ENCODE measurements at places on chromosomes 4 and X.

DNA sequence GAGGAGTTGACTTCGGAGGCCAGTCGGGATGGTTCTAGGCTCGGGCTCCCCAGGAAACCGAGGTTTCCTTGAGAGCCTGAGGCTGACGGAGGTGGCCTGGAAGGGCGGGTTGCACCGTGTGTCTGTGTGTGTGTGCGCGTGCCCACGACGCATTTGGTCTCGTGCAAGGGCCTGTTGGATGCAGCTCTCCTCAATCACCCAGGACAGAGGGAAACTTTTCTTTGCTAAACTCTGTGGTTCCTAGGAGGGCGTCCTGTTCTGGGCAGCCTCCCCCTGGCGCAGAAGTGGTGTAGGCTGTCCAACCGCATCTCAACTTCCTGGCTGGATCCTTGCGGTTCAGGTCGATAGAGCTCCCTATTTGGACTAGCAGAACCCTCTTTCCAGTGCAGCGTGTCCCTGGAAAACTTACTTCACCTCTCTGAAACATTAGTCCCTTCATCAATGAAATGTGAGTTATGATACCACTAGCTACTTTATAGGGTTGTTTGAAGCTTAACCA lies 973 bp downstream of the STK32B start:
- DNase-seq = no peak

DNA sequence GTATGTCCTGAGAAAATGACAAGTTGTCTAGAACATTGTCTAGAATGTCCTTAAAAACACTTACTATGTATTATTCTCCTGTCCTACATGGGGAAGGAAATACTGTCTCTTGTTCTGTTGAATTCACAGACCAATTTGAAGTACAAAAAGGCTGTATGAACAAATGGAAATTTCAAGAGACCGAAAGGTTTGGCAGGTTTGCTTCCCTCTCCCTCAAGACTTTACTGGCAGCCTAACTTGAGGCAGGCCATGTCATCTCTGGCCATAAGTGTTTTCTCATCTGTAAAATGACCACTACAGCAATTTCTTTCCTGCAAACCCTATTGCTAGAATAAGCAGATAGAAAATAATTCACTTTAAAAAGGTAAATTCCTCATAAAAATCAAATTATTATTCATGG lies 191.2 kb upstream of the BMP3 start:
- no peak for DNase-seq

GRCh38 chr4:152065545-152065944 lies 304.7 kb upstream of the GATB start:
- DNase-seq = no peak

DNA sequence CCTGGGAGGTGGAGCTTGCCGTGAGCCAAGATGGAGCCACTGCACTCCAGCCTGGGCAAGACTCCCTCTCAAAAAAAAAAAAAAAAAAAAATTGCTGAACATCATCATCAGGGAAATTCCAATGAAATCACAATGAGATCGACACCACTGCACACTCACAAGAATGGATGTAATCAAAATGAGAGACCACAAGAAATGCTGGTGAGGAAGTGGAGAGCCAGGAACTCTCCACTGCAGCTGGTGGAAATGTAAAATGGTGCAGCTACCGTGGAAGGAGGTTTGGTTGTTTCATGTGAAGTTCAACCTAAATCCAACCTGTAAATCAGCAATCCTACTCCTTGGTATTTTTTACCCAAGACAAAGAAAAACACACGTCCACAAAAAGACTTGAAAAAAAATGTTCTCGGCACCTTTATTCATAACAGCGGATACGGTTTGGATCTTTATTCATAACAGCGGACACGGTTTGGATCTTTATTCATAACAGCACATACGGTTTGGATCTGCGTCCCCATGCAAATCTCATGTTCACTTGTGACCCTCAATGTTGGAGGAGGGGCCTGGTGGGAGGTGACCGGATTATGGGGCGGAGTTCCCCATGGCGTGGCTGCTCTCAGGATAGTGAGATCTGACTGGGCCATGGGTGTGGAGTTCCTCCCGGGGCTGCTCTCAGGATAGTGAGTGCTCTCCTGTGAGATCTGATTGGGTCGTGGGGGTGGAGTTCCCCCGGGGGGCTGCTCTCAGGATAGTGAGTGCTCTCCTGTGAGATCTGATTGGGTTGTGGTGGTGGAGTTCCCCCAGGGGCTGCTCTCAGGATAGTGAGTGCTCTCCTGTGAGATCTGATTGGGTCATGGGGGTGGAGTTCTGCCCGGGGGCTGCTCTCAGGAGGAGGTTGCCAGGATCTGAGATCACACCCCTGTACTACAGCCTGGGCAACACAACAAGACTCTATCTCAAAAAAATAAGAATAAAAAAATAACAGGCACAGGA lies 7.7 kb downstream of the GAK start:
- DNase-seq = no peak

- DNase-seq = no peak
Observed at GRCh38 chrX:19748896-19749680, 138.3 kb downstream of the SH3KBP1 start.

GRCh38 chr4:173288296-173288695 lies 45.9 kb downstream of the HMGB2 start:
- no peak for DNase-seq

GRCh38 chrX:53122013-53122412 lies 28.1 kb downstream of the KANTR start:
- DNase-seq = no peak

GRCh38 chrX:77510007-77510406 lies 62.8 kb downstream of the FGF16 start:
- no peak for DNase-seq
